ENCODE measurements at places on chromosomes 1 and 21. TPM values are rescaled to one million over a fixed set of nuclear protein-coding genes. Genes with fewer than 3 reads are reported as not detected.

The KCNJ10 gene
- not detected for total RNA-seq

The EPHB2 gene
- 12.3 TPM for total RNA-seq

The SLC1A7 gene
- 0.33 TPM for total RNA-seq

The MANEAL gene
- 0.50 TPM for total RNA-seq

The PLA2G2A gene
- total RNA-seq: not detected

The AJAP1 gene
- total RNA-seq: under 0.01 TPM

The AZIN2 gene
- 9.1 TPM for total RNA-seq

The ST7L gene
- total RNA-seq: 16.9 TPM

The CCSAP gene
- total RNA-seq: 5.4 TPM

The NID1 gene
- 29.3 TPM for total RNA-seq

The PKLR gene
- not detected for total RNA-seq

The NR1I3 gene
- total RNA-seq: not detected

The SEMA4A gene
- 0.77 TPM for total RNA-seq

The RAD54L gene
- total RNA-seq: 0.66 TPM

The IER5 gene
- total RNA-seq: 31.1 TPM

The TMPRSS15 gene
- not detected for total RNA-seq

The PODN gene
- total RNA-seq: 67.5 TPM

The CFHR3 gene
- total RNA-seq: 0.26 TPM

The DCDC2B gene
- not detected for total RNA-seq

The PFDN2 gene
- 45.5 TPM for total RNA-seq

The VWA1 gene
- total RNA-seq: 2.6 TPM

The FNDC5 gene
- total RNA-seq: 1.0 TPM

The OR2T33 gene
- total RNA-seq: not detected

The TMCC2 gene
- 6.9 TPM for total RNA-seq

The TFF1 gene
- not detected for total RNA-seq

The RXFP4 gene
- not detected for total RNA-seq

The ARMH1 gene
- 6.4 TPM for total RNA-seq

The CHI3L2 gene
- 1.5 TPM for total RNA-seq

The VWA5B1 gene
- total RNA-seq: not detected

The OR2AJ1 gene
- total RNA-seq: not detected

The OR10Z1 gene
- total RNA-seq: under 0.01 TPM

The HAX1 gene
- total RNA-seq: 152 TPM

The RPS27 gene
- total RNA-seq: 2,883 TPM

The LORICRIN gene
- not detected for total RNA-seq

The RGS13 gene
- not detected for total RNA-seq

The CFAP45 gene
- 0.51 TPM for total RNA-seq

The DIPK1A gene
- total RNA-seq: 8.2 TPM

The MTMR11 gene
- total RNA-seq: 5.6 TPM

The TRIM45 gene
- total RNA-seq: 4.6 TPM

The DNALI1 gene
- total RNA-seq: 5.0 TPM

The SLC26A9 gene
- not detected for total RNA-seq

The CACHD1 gene
- 5.4 TPM for total RNA-seq

The SLC44A5 gene
- under 0.01 TPM for total RNA-seq

The RNU1-4 gene
- total RNA-seq: under 0.01 TPM

The KIFAP3 gene
- 27.5 TPM for total RNA-seq

The ITLN1 gene
- total RNA-seq: not detected

The RNU1-2 gene
- 3,997 TPM for total RNA-seq

All from fibroblast of lung (primary cell).